ENCODE measurements at places on chromosomes 12 and 14.
A peak's percentile ranks its signal among the peaks of the same experiment; 100 is the strongest.

- DNase-seq, result no peak
These were observed 1.2 kb downstream of the FOS start for GRCh38 chr14:75279763-75280290.

DNA sequence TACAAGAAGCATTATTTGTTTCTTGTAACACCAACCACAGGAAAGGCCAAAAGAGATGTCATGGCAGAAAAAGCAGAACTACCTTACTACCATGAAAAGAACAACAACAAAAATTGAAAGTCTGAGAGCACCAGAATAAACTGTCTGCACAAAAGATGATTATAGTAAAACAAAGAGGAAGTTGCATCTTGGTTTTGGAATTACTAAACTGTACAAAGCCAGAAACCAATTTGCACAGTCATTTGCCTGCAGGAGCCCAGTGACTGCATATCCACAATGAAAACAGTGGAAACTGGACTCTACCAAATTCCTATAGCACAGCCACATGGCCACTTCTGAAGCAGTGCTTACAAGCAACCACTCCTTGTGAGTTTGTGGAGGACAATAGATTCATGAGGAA lies 276.2 kb downstream of the SSPN start:
- DNase-seq, result no peak

- DNase-seq, result no peak
These were observed 111.9 kb upstream of the KRAS start for GRCh38 chr12:25362646-25363045.

DNA sequence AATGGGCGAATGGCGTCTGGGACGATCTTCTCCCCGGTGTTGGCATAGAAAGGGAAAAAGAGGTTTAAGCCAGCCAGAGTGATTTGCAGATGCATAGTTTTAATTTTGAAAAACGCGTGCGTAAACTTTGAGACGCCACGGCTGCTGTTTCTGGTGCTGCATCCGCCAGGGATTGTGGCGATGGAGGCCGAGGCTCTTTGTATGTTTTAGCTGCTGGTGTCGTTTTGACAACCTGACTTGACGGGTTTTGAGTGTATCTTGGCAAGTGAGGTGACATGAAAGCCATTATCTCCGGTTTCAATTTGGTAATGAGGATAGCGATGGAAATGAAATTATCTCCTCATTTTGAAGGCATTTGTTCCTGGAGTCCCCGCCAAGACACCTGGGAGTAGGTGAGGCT lies 1.6 kb downstream of the PTGDR start:
- DNase-seq, result no peak

DNA sequence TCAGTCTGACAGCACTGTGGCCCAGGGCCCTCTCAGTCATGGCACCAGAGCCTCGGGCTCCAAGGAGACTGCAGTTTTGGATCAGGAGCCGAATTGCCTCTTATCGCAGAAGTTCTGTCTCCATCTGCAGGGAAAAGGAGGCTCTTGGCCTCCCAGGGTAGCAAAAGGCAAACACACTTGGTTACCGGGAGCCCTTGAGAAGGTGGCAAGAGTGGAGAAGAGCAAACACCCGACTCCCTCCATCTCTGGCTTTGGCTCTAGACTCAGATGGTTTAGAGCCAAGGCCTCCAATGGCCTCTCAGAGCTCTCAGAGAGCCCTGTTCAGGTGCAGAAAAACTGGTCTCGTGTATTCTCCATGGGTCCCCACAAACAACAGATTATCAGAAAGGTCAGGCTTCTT lies 44.6 kb downstream of the NINJ2 start:
- no peak for DNase-seq

- DNase-seq, result no peak
These were observed 107.5 kb upstream of the PDE3A start for GRCh38 chr12:20260851-20261250.

GRCh38 chr12:96034621-96035282 lies 635 bp downstream of the LTA4H start:
- DNase-seq, result peak; percentile 16

DNA sequence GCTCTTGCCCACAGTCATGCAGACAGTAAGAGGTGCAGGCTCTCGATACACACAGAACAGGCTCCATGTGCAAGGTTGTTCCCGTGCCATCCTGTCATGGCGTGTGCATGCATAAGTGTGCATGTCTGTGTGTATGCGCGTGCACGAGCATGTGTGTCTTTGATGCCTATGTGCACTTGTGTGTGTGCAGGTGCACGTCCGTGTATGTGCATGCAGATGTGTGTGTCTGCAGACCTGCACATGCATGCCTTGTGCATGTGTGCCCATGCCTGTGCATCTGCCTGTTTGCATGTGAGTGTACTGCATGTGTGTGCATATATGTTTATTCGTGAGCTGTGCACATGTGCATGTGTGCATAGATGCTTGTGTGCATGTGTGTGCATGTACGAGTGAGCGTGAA lies 309.8 kb downstream of the TMEM121 start:
- no peak for DNase-seq

DNA sequence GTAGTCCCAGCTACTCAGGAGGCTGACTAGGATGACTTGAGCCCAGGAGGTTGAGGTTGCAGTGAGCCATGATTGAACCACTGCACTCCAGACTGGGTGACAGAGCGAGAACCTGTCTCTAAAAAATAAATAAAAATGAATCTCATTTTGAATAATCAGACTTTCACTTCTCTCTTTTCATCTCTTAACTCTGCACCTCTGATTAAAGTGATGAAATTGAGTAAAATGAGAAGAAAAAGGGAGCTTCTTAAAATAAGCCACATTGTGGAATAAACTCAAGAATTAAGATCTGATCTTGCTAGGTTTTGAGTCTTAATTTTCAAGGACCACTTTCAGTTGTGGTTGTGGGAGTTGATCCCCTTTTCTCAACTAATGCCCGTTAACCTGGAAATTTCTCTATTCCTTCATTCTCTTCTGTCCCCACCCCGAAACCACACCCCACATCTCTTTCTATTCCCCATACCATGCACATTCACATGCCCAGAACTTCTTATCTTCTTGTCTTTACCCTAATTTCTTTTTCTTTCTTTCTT lies 70.9 kb upstream of the ETV6 start:
- no peak for DNase-seq

DNA sequence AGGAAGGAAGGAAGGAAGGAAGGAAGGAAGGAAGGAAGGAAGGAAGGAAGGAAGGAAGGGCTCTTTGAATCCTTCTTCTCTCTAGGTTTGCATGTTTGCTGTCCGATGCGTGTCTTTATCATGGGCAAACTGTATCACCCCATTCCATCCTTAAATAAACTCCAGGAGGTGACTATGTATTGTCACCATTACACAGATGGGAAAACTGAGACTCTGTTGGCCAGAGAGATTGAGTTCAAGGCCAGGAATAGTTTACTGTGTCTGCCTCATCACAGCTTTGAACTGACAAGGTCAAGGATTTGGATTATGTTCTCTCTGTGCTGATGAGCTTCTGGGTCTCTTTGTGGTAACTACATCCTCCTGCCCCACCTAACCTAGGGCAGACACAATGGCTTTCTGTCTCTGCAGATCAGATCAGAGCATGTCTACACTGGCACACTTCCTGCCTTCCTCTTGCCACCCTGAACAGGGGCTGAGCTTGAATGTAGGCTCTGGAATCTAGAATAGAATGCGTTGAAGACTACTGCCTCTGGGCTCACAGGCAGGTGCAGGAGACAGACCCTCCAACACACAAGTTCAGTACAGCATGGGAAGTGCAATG lies 78.9 kb upstream of the MAP1LC3B2 start:
- DNase-seq, result peak; percentile 25

- no peak for DNase-seq
These were observed 140.8 kb downstream of the KTN1 start for GRCh38 chr14:55720796-55721195.

DNA sequence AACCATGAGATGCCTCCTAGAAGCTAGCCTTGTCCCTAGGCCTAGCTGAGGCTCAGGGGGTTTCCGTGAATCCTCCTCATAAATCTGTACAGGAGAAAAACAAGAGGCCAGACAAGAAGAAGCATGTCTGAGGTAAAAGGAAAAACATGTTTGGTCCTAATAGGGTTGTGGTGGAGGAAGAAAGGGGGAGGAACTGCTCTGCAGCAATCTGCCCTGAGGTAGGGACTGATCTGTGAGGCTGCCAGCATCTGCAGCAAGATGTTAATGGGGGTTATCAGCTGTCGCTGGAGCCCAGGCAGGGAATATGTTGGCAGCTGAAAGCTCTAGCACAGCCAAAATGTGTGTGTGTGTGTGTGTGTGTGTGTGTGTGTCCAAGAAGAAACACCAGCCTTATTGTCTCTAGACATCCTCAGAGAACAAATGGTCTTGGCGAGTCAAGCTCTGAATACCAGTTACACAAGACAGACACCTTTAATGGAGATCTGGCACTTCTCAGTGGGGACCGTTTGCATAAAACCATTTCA lies 218.5 kb downstream of the NUAK1 start:
- no peak for DNase-seq

DNA sequence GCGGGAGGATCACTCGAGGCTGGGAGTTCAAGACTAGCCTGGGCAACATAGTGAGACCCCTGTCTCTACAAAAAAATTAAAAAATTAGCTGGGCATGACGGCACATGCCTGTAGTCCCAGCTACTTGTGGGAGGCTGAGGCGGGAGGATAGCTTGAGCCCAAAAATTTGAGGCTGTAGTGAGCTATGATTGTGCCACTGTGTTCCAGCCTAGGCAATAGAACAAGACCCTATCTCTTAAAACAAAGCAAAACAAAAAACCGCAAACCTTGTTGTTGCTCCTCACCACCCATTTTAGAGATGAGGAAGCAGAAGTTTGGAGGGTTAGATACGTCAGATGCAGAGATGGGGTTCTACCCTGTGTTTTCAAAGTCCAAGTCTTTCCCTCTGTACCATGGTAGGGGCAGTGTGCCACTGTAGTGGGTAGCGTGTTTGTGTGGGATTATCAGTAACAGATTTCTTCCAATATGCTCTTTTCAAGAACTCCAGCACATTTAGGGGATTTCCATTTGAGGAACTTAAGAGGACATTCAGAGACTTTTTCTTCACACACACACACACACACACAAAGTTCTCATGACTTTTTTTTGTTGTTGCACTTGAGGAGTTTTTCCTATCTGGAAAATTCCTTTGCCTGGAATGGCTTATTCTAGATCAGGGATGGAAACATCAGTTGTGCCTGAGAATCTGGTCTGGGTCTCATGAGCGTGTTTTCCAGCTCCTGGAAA lies 186.5 kb downstream of the CHST11 start:
- no peak for DNase-seq

DNA sequence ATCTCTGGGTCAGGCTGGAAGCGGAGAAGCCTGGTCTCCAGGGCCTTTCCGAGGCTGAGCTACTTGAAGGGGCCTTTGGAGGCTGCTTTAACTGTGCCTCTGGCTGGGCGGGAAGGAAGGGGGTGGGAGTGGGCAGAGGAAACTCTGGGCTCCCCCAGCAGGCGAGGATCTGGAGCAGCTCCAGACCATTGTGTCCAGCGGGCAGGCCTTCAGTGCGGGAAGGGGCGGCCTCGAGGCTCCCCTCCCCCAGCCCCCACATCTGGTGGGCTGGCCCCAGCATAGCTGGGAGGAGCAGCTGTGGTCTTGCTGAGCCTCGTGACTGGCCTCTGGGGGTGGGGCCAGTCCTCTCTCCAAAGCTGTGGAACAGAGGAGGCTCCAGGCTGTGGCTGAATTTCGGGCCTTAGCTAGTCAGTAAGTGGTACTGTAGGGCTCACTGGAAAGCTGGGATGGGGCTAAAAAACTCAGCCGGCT lies 3.4 kb downstream of the TAMALIN start:
- DNase-seq, result no peak

GRCh38 chr12:49643961-49644619 lies 20.7 kb downstream of the PRPF40B start:
- no peak for DNase-seq

DNA sequence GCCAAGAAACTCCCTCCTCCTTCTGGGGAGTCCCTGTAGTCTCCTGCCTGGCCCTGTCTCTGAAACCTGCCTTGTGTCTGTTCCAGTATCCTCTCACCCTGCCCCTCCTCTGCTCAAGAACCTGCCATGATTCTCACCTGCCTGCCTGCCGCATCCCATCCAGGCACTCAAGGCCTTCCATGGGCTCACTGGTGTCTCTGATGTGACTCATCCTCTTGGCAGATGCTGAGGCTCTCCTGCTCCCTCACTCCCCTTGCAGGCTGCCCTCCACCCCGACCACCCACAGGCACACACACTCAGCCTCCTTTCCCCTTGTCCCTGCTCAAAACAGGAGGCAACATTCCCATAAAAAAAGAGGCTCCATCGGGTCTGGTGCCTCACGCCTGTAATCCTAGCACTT lies 5.8 kb upstream of the BEGAIN start:
- no peak for DNase-seq

DNA sequence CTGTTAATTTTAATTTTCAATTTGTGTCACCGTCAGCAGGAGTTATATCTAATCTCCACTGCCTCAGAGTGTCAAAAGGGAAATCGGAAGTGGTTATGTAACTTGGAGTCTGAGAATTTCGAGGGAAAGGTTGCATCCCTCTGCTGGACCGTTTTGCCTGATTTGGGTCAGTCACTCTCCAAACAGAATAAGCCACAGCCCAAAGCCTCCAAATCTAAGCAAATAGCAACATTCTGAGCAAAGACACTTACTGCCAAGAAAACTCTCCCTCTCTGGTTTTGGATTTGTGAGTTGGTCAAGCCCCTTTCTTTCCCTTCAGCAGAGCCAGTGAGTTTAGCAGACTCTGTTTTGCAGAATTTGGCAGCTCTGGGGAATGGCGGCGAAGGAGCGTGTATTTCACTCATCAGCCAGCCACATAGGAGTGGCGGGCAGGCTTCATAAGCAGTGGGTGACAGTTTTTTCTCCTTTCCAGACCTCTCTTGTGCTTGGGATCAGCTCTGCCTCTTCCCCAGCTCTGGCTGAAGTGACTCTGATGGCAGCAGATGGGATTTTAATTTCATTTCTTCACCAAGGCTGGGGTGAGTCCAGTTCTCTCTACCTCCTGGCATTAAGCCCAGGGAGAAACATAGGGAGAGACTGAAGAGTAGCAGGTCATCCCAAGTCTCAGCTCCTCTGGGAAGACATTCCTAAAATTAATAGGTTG lies 218.7 kb upstream of the NOS1 start:
- DNase-seq, result no peak

DNA sequence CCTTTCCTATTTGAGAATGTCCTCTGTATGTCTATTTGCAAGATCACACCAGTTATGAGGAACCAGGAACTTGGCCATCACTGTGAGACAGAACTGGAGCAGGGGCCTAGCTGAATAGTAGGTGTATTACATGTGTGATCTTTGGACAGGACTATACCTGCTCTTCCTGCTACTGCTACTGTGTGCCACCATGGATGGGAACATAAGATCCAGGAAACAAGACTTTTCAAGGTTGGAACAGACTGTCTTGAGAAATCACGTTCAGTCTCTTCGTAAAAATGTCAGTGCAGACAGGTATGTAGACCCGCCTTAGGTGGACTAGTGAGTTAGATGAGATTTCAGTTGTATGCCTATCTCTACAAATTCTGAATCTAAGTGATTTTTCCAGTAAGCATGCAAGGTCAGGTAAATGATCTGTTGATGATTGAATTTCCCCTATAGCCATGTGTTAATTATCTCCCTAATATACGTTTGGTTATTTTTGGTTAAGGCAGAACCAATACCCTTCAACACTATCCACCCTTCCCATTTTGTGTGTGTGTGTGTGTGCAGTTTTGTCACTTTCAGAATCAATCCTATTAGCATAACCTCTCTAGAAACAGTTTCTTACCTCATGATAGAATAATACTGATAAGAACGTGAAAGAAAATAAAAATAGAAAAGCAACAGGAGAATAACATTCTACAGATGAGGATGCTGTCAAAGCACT lies 7.1 kb downstream of the A2M start:
- no peak for DNase-seq

- DNase-seq, result no peak
These were observed 652 bp upstream of the POLE2 start for GRCh38 chr14:49688701-49689030.
